ENCODE measurements at places on chromosomes 6 and 20.

DNA sequence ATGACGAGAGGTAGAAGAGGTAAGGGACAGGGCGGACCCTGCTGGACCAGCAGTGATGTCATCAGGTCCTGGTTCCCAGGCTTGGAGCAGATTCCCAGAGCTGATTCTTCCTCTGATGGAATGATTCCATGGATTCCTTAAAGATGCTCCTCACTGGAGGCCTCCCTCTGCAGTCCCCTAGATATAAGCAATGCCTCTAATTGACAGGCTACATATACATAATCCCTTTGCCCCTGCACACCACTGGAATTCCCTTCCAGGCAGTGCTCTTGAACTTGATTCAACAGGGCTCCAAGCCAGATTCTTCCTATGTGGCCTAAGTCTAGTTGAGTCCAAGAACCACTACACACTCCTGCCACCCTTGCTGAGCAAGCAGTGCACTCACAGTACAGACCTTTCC, 52.3 kb upstream of the L3MBTL3 start:
- DNase-seq, result no peak

GRCh38 chr6:155303361-155303870, 10.9 kb downstream of the TFB1M start:
- DNase-seq, result no peak

GRCh38 chr20:45890077-45890984, 677 bp downstream of the NEURL2 start:
- DNase-seq, result peak; percentile 29

DNA sequence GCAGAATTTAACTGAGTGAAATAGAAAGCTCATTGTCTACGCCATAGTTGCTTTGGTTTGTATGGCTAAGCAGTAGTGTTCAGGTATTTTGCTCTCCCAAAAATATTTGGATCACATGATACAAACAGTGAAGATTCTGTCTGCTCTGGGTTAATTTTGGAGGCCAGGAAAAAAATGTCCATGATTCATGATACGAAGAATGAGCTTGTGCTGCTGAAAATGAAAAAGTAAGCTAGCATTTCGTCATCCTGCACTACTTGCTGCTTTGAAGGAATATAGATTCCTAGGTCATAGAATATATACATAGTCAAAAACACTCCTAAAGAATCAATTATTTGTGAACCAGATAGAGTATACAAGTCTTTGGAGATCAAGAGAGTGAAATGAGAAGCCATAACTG, 8.3 kb downstream of the WRNIP1 start:
- no peak for DNase-seq

DNA sequence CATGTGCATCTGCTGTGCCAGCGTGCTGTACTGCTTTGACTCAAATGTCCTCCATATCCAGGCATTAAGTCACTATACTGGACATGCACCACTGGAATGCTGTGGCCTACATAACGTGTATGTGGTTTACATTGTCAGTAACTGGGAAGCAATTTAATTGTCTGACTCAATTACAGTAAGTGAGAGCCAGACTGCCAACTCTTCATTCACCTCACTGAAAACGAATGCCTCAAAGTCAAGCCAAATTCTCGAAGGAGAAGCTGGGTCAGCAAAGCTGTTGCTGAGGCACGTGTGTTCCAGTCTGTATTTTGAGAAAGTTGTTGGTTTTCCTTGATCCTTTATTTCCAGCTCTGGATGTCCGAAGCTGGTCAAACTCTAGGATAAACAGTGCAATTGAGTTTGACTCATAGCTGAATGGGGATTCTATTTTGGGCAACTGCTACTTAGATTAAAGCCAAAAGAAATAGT, 534.3 kb downstream of the COL12A1 start:
- no peak for DNase-seq

DNA sequence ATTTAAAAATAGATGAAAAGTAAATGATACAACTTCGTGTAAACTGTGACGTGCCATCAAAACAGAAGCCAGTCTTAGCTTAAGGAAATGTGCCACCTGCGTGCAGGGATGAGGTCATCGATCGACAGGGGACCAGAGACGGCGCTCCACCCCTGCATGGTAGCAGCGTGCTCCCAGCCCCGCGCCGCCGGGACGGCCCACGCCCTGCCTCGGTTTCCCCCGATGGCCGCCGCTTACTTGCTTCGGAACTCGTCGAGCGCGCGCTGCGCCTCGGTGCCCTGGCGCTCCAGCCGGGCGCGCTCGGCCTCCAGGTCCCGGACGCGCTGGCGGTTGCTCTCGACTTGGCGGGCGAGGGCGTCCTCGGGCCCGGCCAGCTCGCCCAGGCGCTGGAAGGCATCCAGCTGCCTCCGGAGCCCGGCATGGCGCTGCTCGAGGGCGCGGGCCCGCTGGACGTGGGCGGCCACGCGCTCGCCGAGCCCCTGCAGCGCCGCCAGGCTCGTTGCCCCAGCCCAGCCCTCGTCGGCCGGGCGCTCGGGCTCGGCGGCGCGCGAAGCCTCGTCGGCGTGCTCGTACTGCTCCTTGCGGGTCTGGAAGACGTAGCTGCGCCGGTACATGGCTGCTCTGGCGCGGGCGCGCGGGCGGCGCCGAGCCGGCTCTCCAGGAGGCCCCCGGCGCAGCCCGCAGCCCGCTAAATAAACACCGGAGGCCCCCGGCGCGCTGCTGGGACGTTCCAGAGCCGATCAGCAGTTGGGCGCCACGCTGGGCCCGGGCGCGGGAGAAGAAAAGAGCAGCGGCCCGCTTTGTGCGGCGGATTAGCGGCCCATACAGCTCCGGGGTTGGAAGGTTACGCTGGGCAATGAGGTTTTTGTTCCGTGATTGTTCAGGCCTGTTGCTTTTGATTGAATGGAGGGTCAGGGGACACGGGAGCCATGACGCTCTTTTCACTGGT, at the start of gene BFSP1:
BFSP1 (minus strand) TSS at position 664 of the 949 bp plus-strand sequence; CDS start at position 614, 50 bp downstream.
- peak; percentile 21 for DNase-seq

- no peak for DNase-seq
These were observed 822 bp downstream of the AFG1L start for GRCh38 chr6:108295676-108296075.

DNA sequence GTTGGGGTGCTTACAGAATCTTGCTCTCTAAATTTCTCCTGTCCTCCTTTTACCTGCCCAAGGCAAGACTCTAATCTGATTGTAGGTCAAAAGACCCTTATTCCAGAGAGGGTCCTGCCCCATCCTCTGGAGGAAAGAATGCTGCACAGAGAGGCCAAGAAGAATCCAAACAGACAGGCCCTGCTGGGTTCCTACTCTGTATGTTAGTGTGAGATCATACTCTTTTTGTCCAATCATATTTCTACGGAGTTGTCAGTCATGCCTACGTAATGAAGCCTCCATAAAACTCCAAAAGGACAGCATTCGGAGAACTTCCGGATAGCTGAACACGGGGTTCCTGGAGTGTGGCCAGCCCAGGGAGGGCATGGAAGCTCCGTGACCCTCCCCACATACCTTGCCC, 50.5 kb downstream of the VEGFA start:
- DNase-seq, result no peak

- DNase-seq, result no peak
These were observed 31.9 kb upstream of the FAM83D start for GRCh38 chr20:38894091-38894847.

DNA sequence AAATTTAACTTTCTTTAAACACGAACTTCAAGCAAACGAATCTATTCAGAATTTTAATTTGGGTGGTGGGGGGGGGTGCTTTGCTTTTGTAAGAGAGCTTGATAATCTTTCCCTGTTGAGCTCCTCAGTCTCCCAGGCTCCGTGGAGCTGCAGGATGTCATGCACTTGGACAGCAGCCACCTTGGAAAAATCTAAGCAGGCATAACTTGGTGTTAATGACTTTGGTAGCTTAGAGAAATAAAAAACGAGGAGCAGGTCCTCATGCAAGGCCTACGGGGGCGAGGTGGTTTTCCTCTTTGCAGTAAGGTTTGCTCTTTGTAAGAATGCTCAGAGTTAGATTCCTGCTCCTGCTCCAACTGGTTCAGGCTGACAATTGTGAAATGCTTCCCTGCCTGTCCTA, 102.3 kb downstream of the EDN1 start:
- no peak for DNase-seq

GRCh38 chr6:4323322-4323721, 187.9 kb upstream of the ECI2 start:
- no peak for DNase-seq

DNA sequence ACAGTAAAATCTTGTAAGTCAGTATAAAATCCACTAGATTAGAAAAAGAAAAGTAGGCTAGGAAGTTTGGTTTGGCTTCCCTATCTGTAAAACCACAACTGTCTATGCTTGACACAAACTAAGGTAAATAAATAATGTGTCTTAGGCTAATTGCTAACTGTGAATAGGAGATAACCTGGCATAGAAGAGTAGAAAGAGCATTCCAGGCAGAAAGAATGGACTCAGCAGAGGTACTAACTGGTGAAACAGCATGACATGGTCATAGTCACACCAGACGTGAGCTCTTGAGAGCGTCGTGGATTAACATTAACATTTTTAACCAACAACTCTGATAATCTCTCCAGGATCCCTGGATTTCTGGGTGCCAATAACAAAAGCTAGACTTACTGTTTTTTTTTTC, 8.7 kb upstream of the WTAP start:
- DNase-seq, result no peak

DNA sequence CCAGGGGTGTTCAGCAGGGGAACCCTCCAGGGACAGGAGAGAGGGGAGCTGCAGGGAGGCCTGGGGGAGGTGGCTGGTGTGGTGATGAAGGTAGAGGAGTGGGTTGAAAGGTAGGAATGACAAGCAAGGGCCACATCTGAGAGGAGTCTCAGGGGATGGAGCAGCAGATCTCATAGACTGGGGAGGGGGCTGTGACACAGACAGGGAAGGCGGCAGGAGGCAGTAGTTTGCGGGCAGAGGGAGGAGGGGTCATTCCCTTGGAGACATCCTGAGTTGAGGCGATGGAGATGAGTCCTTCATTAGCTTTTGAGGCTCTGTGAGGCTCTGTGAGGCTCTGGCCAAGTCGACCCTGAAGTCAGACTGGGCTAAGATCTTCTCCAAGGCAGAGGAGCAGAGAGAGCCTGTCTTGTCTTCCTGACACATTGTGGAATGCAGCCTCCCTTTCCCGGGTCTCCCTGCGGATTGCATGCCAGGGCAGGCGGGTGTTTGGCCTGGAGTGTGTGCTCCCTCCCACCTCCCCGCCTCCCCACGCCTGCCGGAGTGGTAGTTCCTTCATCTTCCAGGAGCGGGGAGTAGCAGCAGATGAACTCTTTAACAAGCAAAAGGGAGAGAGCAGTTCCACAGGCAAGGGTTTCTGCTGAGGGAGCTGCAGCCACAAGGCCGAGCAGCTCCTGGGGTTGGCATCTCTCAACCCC, 34.3 kb upstream of the MLN start:
- DNase-seq, result no peak

GRCh38 chr6:40559056-40559455, 28.1 kb downstream of the LRFN2 start:
- no peak for DNase-seq

- DNase-seq, result peak; percentile 25
These were observed 7.9 kb upstream of the MCHR2 start for GRCh38 chr6:100001915-100002388.

- DNase-seq, result no peak
These were observed 739.9 kb downstream of the C6orf118 start for GRCh38 chr6:164569509-164569908.

Data from T-helper 17 cell (primary cell).